CD4-positive, alpha-beta T cell treated with Interleukin-17A for 1 hour (primary cell): ENCODE measurements at places on chromosomes 11 and 22.

DNA sequence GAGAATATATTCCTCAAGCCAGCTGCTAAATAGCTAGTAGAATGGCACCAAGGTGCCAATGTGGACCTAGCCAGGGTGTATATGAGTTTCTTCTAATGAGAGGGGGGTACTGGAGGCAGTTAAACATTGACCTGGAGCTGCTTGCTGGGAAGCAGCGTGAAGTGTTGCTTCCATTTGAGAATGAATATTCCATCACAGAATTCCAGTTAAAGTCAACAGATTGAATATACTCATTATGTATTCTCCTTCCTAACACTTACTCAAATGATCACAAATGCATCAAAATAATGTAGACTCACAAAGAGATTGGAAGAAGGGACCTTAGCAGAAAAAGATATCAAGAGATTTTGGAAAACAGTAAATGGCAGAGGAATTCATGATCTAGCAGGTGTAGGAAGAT is 102.1 kb downstream of the CD44 start:
- no peak for DNase-seq

DNA sequence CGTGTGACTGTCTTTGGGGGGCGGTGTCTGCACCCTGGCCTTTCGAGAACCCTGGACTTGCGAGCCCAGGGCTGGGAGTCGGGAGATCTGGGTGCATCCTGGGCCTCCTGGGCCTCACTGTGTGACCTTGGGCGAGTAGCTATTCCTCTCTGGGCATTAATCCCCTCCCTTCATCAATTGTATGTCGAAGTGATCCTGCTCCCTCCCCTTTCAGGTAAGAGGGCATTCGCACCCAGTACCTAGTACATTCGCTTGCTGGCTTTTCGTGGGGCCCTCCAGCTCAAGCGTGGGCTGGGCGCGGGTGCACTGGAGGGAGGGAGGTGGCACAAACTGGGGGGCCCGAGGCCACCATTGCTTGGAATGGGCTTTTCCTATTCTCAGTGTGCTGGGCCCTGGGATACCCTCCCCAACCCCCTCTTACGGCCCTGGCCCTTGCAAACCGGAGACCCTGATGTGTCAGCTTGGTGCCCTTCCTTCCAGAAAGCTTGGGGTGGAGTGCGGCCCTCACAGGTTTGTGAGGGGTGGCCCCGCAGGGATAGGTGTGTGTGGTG is 530 bp downstream of the USP35 start:
- no peak for DNase-seq

- no peak for DNase-seq
These were observed 394.3 kb downstream of the TMEM135 start for GRCh38 chr11:87432022-87432421.

- DNase-seq = no peak
These were observed 380.0 kb upstream of the CCDC90B start for GRCh38 chr11:83666149-83666548.

DNA sequence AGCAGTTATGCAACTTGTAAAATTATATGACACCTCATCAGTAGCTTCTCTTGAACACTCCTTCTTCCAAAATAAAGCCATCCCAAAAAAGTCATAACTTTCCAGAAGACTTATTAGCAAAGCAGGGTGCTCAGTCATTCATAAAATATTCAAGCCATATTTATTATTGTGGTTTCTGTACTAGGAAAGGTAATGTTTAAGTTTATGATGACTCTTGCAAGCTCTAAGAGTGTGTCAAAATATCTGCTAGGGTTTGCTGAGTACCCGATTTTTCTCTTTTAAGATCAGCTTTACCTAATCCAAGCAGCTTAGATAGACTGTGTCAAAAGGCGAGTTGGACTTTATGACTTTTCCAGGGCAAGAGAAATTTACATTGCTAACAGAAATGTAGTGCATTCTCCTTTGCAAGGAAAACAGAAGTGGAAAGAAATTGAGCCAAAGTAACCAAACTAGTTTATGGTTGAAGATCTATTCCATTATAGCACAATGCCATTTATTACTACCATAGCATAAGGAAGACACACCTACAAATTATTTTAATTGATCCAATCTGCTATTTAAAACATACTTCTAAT is 98.0 kb upstream of the SOX6 start:
- no peak for DNase-seq

DNA sequence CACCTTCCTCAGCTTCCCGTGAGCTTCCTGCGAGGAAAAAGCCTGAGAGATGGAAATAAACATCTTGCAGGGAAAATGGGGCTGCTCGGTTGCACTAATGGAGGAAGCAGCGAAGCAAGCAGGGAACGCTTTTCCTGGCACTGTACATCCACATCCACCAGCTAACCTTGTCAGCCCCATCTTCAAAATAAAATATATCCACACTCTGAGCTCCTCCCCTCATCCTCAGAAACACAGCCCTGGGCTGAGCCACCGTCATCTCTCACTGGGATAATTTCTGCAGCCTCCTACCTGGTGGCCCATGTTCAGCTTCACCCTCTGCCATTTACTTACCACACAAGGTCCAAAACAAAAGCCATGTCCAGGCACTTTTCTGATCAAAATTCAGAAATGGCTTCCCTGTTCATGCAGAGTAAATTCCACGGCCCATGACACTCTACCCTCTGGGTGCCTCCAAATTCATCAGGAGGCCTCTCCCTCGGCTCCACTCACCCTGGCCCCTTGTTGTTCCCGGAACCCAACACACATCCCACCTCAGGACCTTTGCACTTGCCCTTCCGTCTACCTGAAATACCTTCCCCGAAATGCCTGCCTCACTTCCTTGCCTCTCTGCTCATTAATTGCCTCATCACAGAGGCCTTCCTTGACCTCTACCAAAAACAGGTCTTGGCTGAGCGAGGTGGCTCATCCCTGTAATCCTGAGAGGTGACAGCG is 13.0 kb downstream of the C11orf86 start:
- no peak for DNase-seq

DNA sequence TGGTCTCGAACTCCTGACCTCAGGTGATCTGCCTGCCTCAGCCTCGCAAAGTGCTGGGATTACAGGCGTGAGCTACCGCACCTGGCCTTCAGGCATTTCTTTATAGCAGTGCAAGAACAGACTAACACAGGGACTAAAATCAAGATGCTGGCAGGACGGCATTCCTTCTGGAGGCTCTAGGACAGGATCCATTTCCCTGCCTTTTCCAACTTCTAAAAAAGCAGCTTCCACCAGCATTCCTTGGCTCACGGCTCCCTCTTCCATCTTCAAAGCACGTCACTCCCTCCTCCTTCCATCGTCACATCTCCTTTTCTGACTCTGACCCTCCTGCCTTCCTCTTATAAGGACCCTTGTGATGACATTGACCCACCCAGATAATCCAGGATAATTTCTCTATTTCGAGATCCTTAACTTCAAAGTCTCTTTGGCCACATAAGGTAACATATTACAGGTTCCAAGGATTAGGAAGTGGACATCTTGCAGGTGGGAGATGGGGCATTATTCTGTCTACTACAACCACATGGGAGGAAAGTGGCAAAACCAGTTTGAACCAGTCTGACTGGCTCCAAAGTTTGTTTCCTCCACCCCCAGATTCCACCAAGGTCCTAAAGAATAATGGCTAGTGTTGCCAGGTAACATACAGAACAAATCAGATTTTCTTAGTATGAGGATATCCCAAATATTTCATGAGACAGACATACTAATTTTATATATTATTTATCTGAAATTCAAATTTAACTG is 172.5 kb downstream of the MN1 start:
- DNase-seq = no peak

GRCh38 chr22:46972901-46973831 is 210.7 kb downstream of the TBC1D22A start:
- DNase-seq = no peak

- DNase-seq = no peak
These were observed 54.6 kb upstream of the SC5D start for GRCh38 chr11:121237686-121238658.

GRCh38 chr11:43555816-43556611 is 124.5 kb upstream of the HSD17B12 start:
- DNase-seq = no peak

DNA sequence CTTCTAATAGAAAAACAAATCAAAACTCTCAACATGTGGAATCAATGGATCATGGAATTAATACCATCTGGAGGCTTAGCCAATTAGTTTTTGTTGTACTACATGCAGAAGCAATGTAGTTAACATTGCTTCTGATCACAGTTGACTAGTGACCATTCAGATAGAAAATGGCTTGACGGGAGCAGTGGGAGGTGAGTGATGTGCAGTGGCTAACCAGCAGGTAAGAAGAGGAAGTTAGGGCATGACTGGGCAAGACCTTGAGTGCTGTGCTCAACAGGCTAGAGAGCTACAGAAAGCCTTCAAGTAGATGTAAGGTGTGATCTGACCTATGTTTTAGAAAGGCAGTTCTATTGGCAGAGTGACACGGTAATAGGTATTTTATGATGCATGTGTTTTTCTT is 60.7 kb upstream of the ALKBH3 start:
- no peak for DNase-seq

DNA sequence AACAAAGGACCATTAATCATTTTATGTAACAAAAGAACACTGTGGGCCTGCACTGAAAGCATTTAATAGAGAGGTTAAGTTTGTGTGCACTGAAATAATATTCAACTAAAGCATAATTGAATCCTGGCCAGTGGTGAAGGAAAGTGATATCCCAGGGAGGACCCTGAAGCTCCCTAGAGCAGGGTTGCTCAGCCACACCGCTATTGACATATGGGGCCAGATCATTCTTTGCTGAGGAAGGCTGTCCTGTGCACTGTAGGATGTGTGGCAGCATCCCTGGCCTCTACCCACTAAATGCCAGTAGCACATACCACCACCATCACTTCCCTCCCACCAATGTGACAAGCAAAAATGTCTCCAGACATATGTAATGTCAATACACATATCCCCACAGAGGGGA is 166.1 kb upstream of the MTNR1B start:
- no peak for DNase-seq

GRCh38 chr22:27791859-27792241 is 9.7 kb downstream of the MN1 start:
- DNase-seq = no peak

DNA sequence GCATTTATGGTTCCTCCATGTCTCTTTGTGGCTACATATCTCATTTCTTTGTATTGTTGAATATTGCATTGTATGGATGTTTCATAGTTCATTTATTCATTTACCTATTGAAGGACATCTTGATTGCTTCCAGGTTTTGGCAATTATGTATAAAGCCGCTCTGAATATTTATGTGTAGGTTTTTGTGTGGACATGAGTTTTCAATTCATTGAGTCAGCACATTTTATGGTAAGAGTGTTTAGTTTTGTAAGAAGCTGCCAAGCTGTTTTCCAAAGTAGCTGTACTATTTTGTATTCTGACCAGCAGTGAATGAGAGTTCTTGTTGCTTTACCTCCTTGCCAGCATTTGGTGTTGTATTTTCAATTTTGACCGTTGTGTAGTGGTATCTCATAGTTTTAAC is 39.2 kb downstream of the KDM2A start:
- DNase-seq = no peak

DNA sequence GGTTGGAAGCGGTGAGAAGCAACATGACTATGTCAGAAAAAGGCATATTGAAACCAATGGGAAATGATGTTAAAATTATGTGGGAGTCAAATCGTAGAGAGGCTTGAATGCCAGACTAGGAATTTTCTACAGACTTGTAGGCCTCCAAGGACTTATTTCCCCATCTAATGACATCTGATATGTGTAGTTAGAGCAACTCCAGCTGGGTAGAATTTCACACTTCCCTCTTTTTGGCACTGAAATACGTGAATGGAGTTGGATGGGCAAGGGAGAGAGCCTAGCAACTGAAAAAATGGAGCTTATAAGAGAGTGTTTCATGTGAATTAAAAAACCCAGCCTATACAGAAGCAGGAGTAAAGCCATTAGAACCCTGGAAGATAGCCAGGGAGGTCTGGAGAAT is 304.2 kb downstream of the INSC start:
- DNase-seq = no peak

GRCh38 chr11:133747409-133747808 is 97.9 kb downstream of the SPATA19 start:
- no peak for DNase-seq

DNA sequence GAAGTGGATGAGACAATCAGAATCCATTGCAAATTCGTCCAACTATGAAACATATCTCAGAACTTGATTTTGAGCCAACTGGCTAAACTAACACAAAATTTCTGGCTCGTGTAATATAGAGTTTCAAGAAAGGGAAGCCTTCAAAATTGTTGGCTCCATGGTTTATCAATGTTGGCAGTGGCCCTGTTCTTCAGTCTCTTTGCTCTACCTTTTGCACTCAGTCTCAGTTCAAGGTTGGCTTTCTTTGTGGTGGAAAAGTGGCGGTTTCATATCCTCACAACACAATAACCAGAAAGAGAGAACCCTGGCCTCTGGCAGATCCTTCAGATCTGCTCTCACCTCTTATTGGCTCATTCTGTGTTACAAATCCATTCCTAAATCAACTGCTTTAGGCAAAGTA is 473.8 kb upstream of the API5 start:
- DNase-seq = no peak

GRCh38 chr11:95352733-95353346 is 121.8 kb upstream of the SESN3 start:
- no peak for DNase-seq

GRCh38 chr11:569158-569885 is 6.9 kb upstream of the PHRF1 start:
- peak; percentile 4 for DNase-seq

DNA sequence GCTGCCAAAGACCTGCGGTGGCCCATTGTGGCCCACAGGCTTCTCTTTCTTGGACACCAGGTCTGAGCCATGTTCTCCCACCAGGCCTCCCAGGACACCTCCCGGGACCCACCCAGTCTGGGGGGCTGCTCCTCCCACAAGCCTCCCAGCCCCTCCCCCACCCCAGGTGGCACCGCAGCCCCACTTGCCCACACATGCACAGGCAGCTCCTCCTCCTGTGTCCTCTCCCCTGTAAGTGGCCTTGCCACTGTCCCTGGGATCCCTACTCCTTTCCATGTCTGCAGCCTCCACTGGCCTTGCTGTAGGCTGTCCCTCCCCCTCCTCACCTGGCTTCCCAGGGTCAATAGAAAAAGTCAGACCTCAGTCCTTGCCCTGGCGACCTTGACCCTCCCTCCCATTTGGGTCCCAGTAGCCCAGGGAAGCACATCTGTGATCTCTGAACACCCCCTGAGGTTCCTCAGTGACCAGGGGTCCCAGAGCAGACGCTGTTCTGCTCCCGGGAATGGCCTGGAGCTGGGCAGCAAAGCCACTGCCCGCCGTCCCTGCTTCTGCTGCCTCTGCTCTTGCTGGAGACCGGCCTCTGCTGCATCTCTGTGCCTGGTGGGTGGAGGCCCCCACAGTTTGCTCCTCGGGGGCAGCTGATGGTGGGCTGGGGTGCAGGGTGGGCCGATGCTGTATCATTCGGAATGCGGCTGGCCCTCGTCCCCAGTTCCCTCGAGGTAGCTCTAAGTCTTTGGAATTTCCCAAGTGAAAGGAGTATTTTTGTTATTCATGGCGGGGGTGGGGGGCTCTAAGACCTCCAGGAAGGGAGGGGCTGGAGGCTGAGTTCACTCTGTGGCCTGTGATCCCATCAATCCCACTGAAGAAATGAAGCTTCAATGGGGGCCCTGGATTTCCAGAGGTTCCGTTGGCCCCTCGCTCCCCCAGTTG is 43.6 kb downstream of the ARHGAP8 start:
- no peak for DNase-seq

GRCh38 chr22:50207383-50208140 is 6.8 kb downstream of the SELENOO start:
- no peak for DNase-seq
